ENCODE measurements at places on chromosomes 12 and 14. TPM values are rescaled to one million over a fixed set of nuclear protein-coding genes. Genes with fewer than 3 reads are reported as not detected.

PTPRO gene
- total RNA-seq: 0.37 TPM

- no peaks in the 10 kb centered on the region for H3K36me3 ChIP-seq
- H3K27me3 ChIP-seq: no peaks in the 10 kb centered on the region
Measured at GRCh38 chr12:10194160-10194670, 15.4 kb downstream of the TMEM52B start.

GRCh38 chr12:70960484-70960883 is 39.9 kb upstream of the PTPRR start:
- no peak overlapping the region for H3K4me3 ChIP-seq
- H3K27ac ChIP-seq: no peak overlapping the region
- DNase-seq: no peak

GRCh38 chr12:85405262-85405661 is 125.2 kb downstream of the ALX1 start:
- H3K27me3 ChIP-seq: peaks cover 12% of the 10 kb centered on the region
- DNase-seq: no peak
- H3K4me1 ChIP-seq: no peaks in the 10 kb centered on the region
- H3K27ac ChIP-seq: no peak overlapping the region

MTERF2 gene
- total RNA-seq: 26.6 TPM

DNA sequence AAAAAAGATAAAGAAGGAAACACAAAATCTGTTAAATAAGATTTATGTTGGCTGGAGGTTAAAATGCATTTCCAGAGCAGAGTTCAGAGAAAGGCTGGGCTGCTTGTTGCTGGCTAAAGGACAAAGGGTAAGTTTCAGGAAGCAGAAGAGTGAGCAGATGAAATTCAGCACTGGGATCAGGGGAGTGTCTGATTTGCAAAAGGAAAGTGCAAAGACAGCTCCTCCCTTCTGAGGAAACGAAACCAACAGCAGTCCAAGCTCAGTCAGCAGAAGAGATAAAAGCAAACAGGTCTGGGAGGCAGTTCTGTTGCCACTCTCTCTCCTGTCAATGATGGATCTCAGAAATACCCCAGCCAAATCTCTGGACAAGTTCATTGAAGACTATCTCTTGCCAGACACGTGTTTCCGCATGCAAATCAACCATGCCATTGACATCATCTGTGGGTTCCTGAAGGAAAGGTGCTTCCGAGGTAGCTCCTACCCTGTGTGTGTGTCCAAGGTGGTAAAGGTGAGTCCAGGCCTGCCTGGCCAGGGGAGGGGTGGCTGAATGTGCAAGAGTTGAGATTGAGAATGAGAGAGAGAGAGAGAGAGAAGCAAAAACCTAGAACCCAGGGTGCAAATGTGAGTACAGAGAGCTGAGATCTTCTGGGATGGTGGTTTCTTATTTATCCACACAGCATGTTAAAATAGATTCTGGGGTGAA is at the start of gene OAS1:
Gene OAS1, plus strand, starts transcription at position 251 of the 703 bp plus-strand sequence. Its CDS starts 78 bp downstream, at position 329.
- H3K4me3 ChIP-seq: peak within 1 kb of the TSS; percentile 63
- DNase-seq: peak; percentile 38
- H3K36me3 ChIP-seq: peaks cover 6% of the 10 kb centered on the region
- H3K27ac ChIP-seq: peak within 1 kb of the TSS; percentile 38

PEBP1 gene
- total RNA-seq: 751 TPM

GRCh38 chr14:85125291-85125670 is 404.7 kb upstream of the FLRT2 start:
- no peaks in the 10 kb centered on the region for H3K27me3 ChIP-seq
- no peak overlapping the region for H3K27ac ChIP-seq
- no peak for DNase-seq
- H3K4me1 ChIP-seq: no peaks in the 10 kb centered on the region

GPR132 gene
- 0.83 TPM for total RNA-seq

DNA sequence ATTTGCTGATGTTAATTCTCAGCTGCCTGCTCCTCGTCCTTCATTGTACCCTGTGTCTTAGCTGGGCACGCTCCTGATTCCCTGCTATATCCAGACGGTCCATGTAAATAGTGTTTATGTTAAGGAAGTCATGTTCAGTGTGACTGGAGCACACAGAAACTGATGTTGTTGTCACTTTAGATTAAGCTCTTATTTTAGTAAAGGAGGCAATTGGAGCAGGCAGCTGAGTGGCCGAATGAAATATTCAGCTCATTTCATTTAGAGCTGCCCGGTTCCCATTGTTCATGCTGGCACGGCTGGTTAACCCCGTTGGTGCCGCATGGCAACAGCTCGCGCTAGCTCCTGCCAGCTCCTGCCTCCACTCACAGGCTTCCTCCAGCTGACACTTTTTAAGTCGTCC is 446.8 kb upstream of the SOX5 start:
- no peaks in the 10 kb centered on the region for H3K27me3 ChIP-seq
- H3K36me3 ChIP-seq: no peaks in the 10 kb centered on the region
- no peak overlapping the region for H3K4me3 ChIP-seq
- no peaks in the 10 kb centered on the region for H3K4me1 ChIP-seq
- H3K27ac ChIP-seq: no peak overlapping the region

HSPB8 gene
- 427 TPM for total RNA-seq

- H3K27ac ChIP-seq: no peak overlapping the region
- H3K4me3 ChIP-seq: no peak overlapping the region
- no peaks in the 10 kb centered on the region for H3K27me3 ChIP-seq
- peaks cover 74% of the 10 kb centered on the region for H3K36me3 ChIP-seq
- DNase-seq: no peak
Measured at GRCh38 chr12:10701843-10702242, 21.3 kb downstream of the YBX3 start.

DNA sequence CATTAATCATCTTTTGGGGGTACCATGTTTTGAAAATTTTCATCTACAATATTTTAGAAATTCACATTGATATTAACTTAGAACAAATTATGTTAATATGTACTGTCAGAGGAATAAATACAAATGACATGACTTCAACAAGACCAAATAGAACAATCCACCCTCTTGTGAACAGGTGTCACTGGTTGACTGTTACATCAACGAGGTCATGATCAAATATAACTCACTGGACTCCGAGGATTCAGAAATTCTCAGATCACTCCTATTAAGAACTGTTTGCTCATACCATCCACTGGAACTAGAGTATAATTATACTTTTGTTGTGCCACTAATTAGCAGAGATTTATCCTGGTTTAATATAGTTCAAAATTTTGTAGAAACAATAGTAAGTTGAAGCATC is 318.8 kb downstream of the PRKD1 start:
- no peak overlapping the region for H3K4me3 ChIP-seq
- no peak for DNase-seq
- H3K27me3 ChIP-seq: no peaks in the 10 kb centered on the region
- no peak overlapping the region for H3K27ac ChIP-seq

TXNDC16 gene
- 3.4 TPM for total RNA-seq

MUCL1 gene
- total RNA-seq: not detected

DNA sequence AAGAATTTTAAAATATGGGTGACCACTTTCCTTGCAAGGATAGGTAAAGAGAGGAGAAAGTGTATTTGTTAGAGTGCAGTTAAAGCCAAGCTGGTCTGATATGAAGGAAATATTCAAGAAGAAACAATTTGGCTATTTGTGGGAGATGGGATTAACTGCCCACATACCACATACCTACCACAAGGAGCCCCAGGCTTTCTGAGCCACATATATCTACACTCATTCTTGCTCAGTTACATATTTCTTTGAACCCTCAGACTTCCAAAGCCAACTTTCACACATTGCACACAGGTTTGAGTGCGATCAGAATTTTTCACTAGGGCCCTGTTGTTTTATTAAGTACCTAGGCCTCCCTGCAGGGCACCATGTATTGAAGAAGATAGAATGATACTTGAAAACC is 330.2 kb downstream of the ZFP36L1 start:
- peaks cover 50% of the 10 kb centered on the region for H3K4me1 ChIP-seq
- no peaks in the 10 kb centered on the region for H3K36me3 ChIP-seq

ACSM4 gene
- total RNA-seq: not detected

- no peaks in the 10 kb centered on the region for H3K4me1 ChIP-seq
- H3K36me3 ChIP-seq: no peaks in the 10 kb centered on the region
- H3K27me3 ChIP-seq: no peaks in the 10 kb centered on the region
- no peak for DNase-seq
- H3K27ac ChIP-seq: no peak overlapping the region
- no peak overlapping the region for H3K4me3 ChIP-seq
Measured at GRCh38 chr14:38755036-38755435, 348.0 kb downstream of the SEC23A start.

DNA sequence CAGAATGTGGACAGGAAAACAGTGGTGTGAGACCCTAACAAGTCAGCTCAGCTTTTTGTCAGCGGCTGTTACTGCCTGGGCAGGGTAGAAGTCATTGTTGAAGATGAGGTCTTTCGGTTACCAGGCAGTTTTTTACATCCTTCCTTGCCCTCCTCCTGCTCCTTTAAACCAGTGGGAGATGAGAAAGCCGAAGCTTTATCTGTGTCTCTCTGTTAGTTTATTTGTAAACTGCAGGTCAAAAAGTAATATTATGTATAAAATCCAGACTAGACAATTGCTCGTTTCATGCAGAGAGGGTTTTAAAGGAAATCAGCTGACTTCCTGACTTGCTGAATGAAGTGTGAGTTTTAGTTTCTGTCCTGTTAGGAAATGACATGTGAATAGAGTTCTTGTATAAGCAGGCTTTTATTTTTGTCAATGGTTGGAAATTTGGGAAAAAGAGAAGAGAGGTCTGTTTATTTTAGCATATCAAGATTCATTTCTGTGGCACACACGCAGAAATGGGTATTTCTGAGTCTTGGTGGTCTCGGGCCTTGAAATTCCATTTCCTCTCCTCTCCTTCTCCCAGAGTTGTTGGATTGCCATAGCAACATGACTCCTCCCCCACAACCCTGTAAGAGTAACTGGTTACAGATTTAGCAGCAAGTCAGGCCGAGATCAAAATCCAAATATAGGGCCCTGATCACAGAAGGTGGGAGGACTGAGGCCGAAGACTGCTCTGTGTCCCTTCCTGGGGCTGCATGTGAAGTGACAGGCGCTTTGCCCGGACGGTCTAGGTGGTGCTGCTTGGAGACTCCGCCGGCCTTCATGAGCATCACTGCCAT is 60.8 kb downstream of the SAMD4A start:
- DNase-seq: no peak
- H3K27ac ChIP-seq: peak overlapping the region; percentile 70
- H3K4me3 ChIP-seq: peak overlapping the region; percentile 23
- no peaks in the 10 kb centered on the region for H3K27me3 ChIP-seq
- H3K36me3 ChIP-seq: no peaks in the 10 kb centered on the region

VEZT gene
- 65.2 TPM for total RNA-seq

PLEKHA5 gene
- total RNA-seq: 68.6 TPM

DNA sequence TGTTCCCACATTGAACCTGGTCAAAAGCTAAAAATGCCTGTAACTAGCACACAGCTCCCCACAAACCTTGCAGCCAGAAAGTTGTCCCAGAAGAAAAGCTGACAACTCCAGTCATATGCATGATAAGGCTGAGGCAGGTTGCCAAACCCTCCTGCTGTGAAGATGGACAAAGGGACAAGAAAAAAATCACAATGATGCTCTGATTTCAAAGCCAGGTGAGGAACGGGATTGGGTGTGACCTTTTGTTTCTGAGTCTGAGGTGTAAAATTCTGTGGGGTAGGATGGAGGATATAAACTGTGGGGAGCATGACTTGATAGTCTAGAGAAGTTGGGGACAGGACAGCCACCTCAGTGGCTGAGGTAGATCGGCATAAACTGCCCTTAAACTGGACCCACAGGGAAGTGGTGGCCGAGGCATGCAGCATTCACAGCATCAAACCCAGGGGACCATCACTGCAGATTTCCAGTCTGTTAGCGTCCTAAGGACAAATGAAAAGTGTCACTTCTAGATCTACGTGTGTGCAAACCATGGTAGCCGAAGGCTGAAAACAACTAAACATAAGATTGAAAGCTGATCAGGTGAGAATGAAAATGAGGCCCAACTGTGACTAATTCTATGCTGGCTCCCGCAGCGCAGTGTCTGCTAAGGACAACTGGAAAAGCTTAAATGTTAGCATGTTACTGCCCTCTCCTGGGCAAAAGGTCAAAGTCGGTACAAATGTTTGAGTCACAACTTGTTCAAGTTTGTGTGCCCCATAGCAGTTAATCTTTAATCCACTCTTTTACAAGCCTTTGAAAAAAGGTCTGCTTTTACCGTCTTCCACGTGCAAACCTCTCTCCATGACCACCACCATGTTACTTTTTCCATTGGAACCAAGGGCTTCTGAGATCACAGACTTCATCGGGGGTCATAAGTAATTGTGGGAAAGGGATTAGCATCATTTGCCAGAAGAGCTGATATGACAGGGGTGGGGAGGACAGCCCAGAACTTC is 39.8 kb downstream of the GRIN2B start:
- H3K36me3 ChIP-seq: no peaks in the 10 kb centered on the region
- no peaks in the 10 kb centered on the region for H3K4me1 ChIP-seq
- DNase-seq: no peak
- no peaks in the 10 kb centered on the region for H3K27me3 ChIP-seq
- no peak overlapping the region for H3K4me3 ChIP-seq
- no peak overlapping the region for H3K27ac ChIP-seq

- H3K4me3 ChIP-seq: no peak overlapping the region
- peaks cover 51% of the 10 kb centered on the region for H3K4me1 ChIP-seq
- H3K36me3 ChIP-seq: peaks cover 14% of the 10 kb centered on the region
- no peak overlapping the region for H3K27ac ChIP-seq
- DNase-seq: no peak
- no peaks in the 10 kb centered on the region for H3K27me3 ChIP-seq
Measured at GRCh38 chr14:61531465-61532122, 163.7 kb upstream of the HIF1A start.

PMCH gene
- total RNA-seq: not detected

UNC79 gene
- 0.45 TPM for total RNA-seq

DNA sequence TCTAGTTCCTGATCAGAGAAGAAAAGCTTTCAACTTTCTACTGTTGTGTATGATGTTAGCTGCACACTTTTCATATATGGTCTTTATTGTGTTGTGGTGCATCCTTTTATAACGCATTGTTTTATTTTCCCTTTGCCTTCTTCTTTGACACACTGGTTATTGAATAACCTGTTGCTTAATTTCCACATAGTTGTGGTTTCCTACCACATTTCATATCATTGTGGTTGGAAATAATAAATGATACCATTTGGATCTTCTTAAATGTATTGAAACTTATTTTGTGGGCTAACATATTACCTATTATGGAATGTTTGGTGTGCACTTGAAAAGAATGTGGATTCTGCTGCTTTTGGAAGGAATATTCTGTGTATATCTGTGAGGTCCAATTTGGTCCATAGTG is 64.9 kb downstream of the GPHN start:
- DNase-seq: no peak
- no peak overlapping the region for H3K4me3 ChIP-seq
- H3K4me1 ChIP-seq: no peaks in the 10 kb centered on the region
- H3K36me3 ChIP-seq: no peaks in the 10 kb centered on the region
- no peak overlapping the region for H3K27ac ChIP-seq
